ENCODE measurements at places on chromosomes 12 and 14.
A peak's percentile ranks its signal among the peaks of the same experiment; 100 is the strongest.

GRCh38 chr12:57087010-57087690 lies 1.8 kb upstream of the NAB2 start:
- peak; percentile 94 for DNase-seq

- DNase-seq: no peak
Observed at GRCh38 chr14:98886982-98887381, 385.0 kb downstream of the BCL11B start.

- DNase-seq: no peak
Observed at GRCh38 chr12:80273144-80273543, 170.9 kb upstream of the PTPRQ start.

DNA sequence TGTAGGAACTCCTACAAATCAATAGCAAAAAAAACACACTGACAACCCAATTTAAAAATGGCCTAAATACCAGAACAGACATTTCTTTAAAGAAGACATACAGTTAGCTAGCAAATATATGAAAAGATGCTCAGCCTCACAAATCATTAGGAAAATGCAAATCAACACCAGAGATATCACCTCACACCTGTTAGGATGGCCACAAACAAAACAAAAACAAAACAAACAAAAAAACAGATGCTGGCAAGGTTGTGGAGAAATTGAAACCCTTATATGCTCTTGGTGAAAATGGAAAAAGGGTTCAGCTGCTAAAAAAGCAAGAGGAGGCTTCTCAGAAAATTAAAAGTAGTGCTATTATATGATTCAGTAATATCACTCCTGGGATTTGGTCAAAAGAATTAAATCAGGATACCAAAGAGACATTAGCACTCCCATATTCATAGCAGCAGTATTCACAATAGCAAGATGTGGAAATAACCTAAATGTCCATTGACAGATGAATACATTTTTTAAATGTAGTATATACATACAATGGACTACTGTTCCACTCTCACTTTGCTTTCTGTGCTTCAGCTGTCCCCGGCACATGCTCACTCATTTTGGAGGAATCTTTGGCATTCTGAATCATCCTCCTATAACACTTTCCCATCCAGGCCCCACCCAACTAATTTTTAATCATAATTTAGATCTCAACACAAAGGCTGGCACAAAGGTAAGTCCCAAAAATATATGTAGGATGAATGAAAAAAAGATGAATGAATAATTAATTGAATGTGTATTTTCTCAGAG lies 99.1 kb downstream of the SYT1 start:
- no peak for DNase-seq

GRCh38 chr14:96584199-96584906 lies 82.2 kb downstream of the PAPOLA start:
- peak; percentile 52 for DNase-seq

DNA sequence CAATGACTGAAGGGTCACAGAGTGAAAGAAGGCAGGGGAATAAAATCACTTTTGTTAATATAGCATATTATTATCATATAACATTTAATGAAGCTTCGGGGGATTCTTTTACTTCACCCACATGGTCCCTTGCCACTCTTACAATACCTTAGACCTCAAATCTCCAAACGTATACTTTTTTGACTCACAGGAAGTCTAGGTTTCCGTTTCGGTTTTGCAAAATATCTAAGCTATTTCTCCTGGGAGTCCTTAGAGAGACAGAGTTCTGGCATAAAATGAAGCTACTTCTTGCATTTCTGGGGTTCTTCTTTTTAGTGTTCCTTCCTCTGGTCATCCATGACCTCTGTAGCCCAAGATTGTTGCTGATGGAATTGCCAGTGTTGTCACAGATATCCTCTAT lies 590.5 kb upstream of the ATP2B1 start:
- DNase-seq: no peak

DNA sequence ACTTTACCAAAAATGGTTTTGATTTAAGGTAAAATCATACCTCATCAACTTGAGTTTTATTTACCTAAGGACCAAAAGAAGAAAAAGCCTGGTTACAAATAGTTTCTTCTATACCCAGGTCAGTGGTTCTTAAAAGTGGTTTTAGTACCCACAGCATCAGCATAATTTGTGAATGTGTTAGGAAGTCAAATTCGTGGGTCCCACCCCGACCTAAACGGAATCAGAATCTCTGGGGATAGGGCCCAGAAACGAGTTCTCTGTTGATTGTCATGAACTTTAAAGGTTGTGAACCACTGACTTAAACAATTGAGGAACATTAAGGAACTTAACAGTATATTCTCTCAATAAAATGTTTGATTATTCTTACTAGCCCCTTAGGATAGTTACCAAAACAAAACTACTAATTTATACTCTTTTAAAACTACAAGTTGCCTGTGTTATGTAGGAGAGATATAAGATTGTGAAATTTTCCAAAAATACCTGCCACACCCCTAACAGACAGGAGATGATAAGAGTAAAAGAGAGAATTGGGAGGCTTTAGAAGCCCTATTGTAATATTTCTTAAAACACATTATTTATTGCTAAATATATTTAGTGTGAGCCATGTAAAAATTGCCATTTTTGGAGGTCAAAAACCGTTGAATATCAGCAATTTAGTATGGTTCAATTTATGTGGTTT lies 669 bp upstream of the SLC25A21 start:
- DNase-seq: no peak

GRCh38 chr12:26878661-26879119 lies 45.7 kb upstream of the ITPR2 start:
- DNase-seq: no peak

DNA sequence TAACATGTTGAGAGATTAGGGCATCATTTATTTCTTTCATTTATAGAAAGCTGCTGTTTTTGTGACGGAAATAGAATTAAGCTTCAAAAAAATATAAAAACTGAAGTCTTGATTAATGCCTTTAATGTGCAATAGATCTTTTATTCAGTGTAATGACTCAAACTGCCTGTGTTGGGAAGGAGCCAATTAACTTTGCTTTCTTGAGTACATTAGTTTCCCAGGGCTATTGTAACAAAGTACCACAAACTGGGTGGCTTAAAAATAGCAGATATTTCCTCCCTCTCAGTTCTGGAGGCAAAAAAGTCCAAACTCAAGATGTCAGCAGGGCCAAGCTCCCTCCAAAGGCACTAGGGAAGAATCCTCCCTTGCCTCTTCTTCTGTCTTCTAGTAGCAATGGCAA lies 36.6 kb downstream of the EID3 start:
- no peak for DNase-seq

GRCh38 chr12:54419088-54419887 lies at the start of gene ITGA5:
Gene ITGA5, minus strand, starts transcription at chr12:54419266. Its CDS starts 68 bp downstream, at chr12:54419198.
- peak; percentile 53 for DNase-seq

- DNase-seq: peak; percentile 71
Observed at GRCh38 chr14:102593061-102593824, 794 bp downstream of the RCOR1 start.

DNA sequence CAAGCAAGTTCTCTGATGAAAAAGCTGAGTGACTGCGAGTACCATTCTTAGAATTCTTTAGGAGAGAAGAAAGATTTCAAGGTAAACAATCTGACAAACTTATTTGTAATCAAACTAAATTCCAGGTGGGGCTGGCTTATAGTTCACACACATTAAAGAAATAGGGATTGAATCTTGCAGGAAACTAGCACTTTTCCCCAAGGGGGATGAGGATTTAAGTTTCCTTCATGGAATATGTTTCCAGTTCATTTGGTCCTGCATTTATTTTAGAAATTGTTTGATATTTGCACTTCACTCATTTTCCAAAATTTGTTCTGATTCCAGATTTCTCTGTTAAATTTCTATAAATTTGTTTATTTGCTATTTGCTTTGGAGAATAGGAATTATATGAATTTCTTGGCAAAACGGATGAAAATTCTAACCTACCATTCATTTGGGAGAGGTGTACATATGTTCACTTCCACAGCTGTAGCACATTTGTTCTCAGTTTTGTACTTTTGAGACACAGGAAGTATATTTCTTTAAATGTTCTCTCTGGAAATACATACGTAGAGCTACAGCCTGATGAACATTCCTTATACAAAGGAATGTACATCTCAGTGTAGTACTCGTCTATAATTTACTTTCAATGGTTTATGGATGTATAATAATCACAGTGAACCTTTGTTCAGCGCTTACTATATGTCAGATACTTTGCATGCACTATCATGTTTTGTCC lies 145.5 kb downstream of the AKAP6 start:
- no peak for DNase-seq

- DNase-seq: no peak
Observed at GRCh38 chr12:130700492-130701401, 15.4 kb downstream of the RIMBP2 start.

DNA sequence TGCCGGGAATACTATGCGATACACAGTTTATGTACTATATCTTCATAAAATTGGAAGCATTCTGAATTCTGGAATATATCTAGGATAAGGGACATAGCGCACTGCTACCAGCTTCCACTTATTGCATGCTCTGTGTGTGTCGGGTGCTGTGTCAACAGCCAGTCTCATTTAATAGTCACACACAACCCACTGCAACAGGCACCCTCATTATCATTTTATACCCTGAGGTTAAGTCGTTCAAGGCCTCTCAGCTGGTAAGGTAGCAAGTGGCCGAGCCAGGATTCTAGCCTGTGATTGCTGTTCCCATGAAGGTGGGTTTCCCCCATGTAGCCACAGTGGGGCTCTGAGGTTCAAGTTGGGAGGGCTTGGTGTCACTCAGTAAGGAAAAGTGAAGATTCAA lies 7.0 kb downstream of the PPP1R1A start:
- no peak for DNase-seq

DNA sequence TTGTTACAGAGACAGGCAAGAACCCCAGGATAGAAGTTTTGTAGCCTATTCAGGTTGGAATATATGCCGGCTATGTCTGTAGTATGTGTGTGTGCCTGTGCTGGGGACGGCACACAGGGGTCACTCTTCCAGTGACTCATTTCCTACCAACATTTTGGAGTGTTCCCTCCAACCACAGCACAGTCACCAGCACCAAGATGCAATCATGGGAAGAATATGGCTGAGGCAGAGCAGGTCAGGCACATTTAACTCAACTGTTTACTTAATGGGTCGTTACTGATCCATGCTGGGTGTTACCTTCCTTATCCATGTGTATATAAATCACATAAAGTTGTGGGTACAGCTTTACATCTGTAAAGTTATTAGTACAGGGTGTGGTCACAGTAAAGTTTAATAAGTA lies 178.3 kb downstream of the PRKD1 start:
- DNase-seq: no peak

GRCh38 chr14:51447411-51447810 lies 204.3 kb upstream of the FRMD6 start:
- DNase-seq: no peak

GRCh38 chr12:78375461-78375860 lies 489.1 kb upstream of the SYT1 start:
- no peak for DNase-seq

DNA sequence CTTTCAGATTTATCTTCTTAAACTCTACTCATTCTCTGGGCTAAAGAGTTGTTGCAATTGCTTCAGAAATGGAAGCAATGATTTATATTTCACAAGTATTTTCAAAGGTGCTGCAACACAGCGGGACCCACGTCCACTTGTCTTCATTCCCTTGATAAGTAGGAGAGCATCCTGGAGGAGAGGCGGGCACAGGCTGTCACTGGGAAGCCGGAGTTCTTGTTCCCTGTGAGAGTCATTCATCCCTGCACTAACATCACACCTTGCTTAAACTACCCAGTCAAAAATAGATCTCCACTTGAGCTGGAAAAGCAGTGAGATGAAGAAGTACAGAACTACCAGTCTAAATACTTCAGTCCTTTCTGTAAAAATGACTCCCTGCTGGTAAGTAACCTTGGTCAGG lies 160.5 kb upstream of the RASSF8 start:
- DNase-seq: no peak

- no peak for DNase-seq
Observed at GRCh38 chr12:79706156-79706555, 15.4 kb upstream of the PAWR start.

GRCh38 chr14:93582516-93582915 lies 151.8 kb downstream of the UNC79 start:
- no peak for DNase-seq

GRCh38 chr12:58925751-58926150 lies 5.4 kb upstream of the LRIG3 start:
- no peak for DNase-seq

DNA sequence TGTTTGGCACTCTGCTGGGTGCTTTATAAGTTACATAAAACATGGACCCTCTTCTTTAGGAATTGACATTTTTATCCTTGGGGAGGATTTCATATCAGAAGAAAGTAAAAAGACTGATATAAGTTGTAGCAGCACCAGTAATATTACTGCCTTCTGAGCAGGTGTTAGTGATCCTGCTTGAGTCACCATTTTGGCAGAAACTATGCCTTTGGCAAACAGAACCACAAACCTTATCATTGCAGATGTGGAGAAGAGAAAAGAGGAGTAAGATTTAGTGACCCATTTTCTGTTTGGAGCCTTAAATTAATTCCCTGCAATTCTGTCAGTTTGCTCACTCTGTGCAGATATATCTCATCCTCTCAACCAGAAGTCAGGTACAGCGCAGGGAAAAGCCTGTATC lies 23.0 kb downstream of the ZNF410 start:
- no peak for DNase-seq

GRCh38 chr12:34400411-34400881 lies 378.1 kb downstream of the ALG10 start:
- no peak for DNase-seq

- no peak for DNase-seq
Observed at GRCh38 chr14:81963846-81964245, 430.2 kb upstream of the SEL1L start.

DNA sequence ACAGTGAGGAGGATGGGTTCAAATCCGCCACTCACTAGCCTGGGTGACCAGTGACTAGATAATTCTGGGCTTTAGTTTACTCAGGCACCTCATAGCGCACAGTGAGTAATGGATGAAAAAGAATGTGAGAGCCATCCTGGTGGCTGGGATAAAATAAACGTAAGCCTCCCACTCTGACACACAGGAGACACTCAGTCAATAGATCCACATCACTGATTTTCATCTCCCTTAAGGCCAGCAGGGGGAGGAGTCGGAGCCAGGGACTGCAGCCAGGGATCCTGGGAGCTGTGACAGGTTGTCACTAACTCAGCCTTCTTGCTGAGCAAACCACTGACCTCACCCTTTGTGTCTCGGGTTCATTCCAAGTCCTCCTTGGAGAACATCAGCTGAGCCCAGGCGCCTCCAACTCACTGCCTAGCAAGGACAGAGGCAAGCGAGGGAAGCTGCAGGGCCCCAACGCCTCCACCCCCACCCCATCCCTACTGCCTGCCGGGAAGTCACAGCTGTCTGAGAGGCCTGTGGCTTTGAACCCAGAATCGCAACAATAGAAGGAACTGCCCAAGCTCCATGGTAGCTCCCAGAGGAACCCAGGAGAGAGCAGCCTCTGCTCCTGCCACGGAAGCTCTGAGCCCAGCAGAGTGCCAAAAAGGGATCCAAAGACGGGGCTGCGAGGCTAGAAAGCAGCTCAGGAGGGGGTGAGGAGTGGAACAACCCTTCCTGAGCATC lies 30.7 kb downstream of the PXN start:
- DNase-seq: no peak

GRCh38 chr14:67004521-67004920 lies 184.7 kb upstream of the GARIN2 start:
- DNase-seq: no peak

DNA sequence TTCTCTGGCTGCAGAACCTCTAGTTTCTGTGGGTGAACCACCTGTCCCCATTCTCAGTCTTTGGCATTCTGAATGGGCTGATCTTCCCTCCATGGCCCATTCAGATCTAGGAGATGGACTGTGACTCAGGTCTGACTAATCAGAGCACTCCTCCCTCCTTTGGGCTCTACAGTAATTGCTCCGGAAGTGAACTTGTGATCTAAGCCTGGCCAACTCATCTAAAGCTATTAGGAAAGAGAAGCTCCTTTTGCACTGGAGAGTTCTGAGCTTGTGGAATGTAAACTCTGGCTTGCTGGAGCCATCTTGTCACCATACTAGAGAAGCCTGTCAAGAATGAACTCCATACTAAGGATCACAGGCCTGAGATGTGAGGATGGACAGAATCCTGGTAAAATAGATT lies 168.2 kb downstream of the SUDS3 start:
- DNase-seq: no peak
